ENCODE measurements at places on chromosomes 2 and 18.
A peak's percentile ranks its signal among the peaks of the same experiment; 100 is the strongest.

- DNase-seq = no peak
Observed at GRCh38 chr2:2868085-2868484, 509.5 kb downstream of the EIPR1 start.

DNA sequence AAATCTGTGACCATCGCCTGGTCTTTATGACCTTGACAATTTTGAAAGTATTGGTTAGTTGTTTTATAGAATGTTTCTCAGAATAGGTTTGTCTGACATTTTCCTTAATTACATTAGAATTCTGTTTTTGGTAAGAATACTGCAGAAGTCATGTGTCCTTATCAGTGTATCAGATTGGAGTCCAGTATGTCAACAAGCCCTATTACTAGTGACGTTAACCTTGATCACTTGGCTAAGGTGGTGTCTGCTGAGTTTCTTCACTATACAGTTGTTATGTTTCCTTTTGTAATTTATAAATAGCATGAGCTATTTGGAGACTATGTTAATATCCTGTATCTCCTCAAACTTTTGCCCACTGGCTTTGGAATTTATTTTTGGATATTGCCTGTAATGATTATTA is 10.8 kb upstream of the IL36G start:
- DNase-seq = no peak

GRCh38 chr2:222809582-222809981 is 51.3 kb upstream of the ACSL3 start:
- DNase-seq = no peak

- DNase-seq = no peak
Observed at GRCh38 chr18:24354278-24354677, 43.3 kb downstream of the OSBPL1A start.

- DNase-seq = peak; percentile 45
Observed at GRCh38 chr2:143720095-143720664, 591.0 kb downstream of the ARHGAP15 start.

DNA sequence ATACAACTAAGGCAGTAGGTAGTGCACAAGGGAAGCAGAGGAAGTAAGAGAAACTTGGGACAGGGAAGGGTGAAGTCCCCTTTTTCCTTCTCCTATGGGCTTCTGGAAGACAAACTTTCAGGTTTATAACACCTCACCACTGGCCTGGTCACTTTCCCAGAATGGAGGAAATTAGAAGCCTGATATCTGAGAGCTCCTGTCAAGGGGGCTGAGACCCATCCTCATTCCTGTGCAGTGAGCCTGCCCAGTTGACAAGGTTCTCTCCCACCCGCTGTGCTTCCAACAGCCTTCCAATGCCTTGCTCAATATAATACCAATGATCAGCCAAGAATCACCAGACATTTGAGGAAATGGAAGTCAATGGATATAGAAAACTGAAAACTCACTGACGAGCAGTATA is 100.4 kb upstream of the YPEL5 start:
- DNase-seq = no peak

GRCh38 chr2:157488877-157489276 is 45.0 kb upstream of the CYTIP start:
- no peak for DNase-seq

DNA sequence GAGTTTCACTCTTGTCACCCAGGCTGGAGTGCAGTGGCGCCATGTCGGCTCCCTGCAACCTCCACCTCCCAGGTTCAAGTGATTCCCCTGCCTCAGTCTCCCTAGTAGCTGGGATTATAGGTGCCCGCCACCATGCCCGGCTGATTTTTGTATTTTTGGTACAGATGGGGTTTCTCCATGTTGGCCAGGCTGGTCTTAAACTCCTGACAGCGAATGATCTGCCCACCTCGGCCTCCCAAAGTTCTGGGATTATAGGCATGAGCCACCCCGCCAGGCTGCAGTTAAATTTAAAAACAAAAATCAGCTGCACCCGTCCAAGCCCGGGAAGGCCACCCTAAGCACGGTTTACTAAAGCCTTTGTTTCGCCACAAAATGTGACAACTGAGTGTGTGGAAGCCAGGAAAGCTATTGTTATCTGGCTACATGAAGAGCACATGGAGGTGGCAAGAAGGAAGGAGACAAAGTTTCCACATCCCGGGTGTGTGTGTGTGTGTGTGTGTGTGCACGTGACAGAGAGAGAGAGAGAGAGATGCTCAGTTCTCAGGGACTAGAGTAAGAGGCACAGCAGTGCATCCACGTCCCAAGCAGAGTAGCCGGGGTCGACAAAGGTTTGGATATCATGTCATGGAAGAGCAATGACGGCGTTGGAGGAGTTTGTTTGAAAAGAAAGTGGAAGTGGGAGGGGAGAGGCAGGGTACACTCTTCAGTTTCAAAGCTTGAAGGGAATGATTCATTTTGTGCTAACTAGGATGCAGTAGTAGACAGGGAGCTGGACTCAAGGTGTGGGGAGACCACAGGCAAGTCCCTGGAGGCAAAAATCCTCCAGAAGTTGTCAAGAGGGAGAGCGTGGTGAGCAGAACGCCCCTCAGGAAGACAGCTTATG is 20.1 kb downstream of the INPP5D start:
- DNase-seq = no peak

DNA sequence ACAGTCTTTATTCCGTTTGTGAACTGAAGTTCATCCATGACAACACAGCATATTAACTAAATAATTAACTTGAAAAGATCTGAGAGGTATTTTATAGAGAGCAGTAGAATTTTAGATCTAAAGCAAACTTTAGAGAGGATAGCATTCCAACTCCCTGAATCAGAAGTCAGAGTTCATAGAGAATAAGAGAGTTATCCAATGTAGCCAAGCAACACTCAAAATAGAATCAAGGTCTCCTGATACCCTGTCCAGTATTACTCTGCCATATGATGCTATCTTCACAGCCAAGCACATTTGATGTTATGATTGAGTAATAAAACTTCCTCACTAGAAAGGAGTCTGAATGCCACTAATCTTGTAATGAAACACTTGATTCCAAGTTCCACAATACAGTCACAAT is 55.5 kb downstream of the RIT2 start:
- DNase-seq = no peak

- no peak for DNase-seq
Observed at GRCh38 chr18:21056545-21056944, 55.1 kb downstream of the ROCK1 start.

DNA sequence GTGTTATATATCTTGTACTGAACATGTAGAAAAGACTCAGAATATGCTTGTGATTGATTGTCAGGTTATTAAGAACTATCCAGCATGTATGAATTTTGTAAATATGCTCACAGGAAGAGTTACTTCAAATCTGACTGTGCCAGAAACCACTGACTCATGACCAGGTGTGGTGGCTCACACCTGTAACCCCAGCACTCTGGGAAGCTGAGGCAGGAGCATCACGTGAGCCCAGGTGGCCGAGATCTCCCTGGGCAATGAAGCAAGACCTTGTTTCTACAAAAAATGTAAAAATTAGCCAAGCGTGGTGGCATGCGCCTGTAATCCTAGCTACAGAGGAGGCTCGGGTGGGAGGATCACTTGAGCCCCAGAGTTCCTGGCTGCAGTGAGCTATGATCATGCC is 126.6 kb downstream of the COMMD1 start:
- DNase-seq = no peak

- no peak for DNase-seq
Observed at GRCh38 chr2:196723571-196723970, 75.9 kb downstream of the GTF3C3 start.

GRCh38 chr2:241223211-241224017 is 34.9 kb downstream of the ANO7 start:
- DNase-seq = no peak

GRCh38 chr2:36770542-36771287 is 74.2 kb downstream of the VIT start:
- DNase-seq = peak; percentile 47

- DNase-seq = no peak
Observed at GRCh38 chr2:174835797-174836255, 71.6 kb upstream of the CHRNA1 start.

GRCh38 chr18:10086458-10087210 is 172.8 kb downstream of the VAPA start:
- DNase-seq = no peak

DNA sequence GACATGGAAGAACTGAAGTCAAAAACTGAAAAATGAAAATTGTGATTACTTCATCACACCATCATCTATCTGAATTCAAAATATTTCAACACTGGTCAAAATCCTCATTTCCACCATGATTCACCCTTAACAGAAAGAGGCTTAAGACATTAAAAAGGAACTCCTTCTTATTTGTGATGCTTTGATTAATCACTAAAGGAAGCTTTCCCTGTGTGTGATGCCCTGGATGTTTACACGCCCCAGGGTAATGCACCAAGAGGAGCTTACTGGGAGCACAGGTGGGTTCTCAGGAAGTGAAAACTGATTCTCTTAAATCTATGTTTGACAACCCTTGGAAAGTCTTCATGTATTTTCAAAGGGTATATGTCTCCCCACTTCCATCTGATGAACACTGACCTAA is 11.5 kb downstream of the GRB14 start:
- no peak for DNase-seq

DNA sequence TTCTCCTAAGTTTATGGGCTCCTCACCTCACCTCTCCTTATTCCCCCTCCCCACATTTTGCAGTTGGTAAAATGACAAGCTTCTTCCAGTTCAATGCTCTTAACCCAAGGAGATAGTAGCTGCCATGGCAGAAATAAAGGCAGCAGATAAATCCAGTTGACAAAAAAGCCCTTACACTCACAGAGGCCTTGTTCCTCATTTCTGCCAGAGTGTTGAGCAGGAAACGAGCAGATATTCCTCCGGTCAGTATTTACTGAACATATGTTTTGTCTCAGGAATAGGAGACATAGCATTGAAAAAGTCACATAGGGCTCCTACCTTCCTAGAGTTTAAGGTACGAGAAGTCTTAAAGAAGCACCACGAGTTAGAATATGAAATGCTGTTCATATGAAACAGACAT is 493.7 kb upstream of the TNP1 start:
- no peak for DNase-seq

DNA sequence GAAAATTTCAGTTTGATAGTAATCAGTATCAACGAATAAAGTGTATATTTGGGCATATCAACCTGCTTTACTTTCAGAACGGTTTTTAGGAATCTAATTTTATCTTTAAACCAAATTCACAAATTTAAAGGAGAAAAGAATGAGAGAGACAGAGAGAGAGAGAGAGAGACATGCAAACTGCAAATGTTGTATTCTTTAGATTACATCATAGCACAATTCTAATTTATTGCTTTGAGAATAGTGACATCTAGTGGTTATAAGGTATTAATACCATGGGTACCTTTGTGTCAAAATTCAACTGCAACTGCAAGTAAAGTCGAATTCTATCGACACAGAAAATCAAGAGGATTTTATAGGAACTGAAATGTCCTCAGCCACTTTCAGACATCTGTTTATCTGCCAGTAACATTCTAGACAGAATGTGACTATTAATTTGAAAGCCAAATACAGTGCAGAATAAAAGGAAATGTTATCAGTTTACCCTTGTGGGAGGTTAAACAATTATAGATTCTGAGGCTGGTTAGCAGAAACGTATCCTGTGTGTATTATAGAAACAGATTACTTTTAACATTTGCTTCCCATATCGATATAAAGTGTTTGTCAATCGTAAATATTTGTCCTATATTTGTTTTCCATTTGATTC is 529.8 kb upstream of the VRK2 start:
- DNase-seq = no peak

GRCh38 chr2:116979916-116980764 is 834.4 kb upstream of the DDX18 start:
- DNase-seq = no peak

GRCh38 chr2:230940471-230940815 is 15.4 kb upstream of the GPR55 start:
- no peak for DNase-seq

- DNase-seq = no peak
Observed at GRCh38 chr18:11976315-11977152, 4.8 kb upstream of the IMPA2 start.

DNA sequence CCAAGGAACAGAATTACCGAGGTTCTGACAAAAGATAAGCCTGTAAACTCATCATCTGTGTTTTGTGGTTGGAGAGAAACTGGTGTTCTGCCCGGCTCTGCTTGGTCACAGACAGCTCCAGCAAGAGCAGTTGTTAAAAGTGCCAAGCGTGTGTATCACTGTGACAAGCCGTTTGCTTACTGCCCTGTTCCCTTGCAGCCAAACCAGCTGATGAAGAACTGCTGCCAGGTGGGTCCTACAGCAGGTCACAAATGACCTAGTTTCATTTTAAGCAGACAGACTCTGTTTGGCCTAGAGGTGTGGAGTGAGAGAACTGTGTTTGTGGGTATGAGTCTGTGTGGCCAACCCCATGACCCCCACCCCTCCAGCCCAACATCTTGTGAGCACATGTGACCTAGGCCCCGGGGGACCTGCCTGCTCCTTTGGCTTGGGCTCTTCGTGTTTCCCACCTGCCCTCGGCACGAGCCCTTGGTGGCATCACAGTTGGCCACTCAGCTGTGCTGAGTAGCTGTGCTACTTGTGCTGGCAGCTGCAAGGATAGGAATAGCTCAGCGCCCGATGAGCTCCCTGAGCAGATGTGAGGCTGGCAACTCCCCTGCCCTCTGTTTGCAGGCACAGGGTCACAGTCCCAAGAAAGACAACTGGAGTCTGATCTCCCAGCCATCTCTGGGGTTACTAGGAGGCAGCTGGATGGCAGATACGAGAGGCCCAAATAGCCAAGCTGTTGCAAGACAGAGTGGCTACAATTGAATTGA is 9.7 kb downstream of the OXER1 start:
- no peak for DNase-seq

DNA sequence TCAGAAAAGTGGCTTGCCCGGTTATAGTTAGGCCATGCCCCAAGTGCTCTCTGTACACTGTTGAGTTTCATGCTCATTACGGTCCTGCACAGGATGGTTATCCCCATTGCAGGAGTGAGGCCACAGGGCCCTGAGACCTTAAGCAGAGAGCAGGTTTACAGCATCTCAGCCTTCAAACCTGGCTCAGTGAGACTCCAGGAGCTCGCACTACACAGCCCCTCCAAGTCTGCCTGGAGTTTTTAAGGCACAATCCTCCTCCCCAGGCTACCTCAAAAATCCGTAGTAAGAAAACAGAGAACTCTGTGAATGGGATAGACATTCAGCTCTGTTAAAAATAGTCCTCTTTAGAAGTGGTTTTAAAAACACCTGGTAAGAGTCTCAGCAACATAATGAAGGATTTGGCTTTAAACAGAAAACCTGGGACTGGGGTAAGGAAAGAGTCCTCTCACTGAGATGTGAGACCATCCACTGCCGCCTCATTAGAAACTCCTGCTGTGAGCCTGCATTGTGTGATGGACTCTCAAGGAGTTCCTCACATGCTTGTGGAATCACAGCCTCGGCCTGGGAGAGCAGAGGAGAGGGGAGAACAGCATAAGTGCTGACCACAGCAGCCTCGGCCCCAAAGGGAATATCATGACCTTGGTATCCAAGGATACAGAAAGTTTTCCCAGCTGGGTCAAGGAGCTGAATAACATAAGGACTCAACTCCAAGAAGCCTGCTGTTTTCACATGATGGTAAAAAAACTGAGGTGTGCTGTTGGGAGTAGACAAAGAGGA is 214.8 kb downstream of the ATAD2B start:
- peak; percentile 59 for DNase-seq

GRCh38 chr18:11654736-11655605 is 34.1 kb upstream of the GNAL start:
- DNase-seq = no peak

GRCh38 chr2:43576981-43577892 is 18.6 kb downstream of the THADA start:
- no peak for DNase-seq

Measured in iPS DF 19.7 (cell line).